DND-41 (cell line): ENCODE measurements at places on chromosomes 6 and 20.

- no peak for DNase-seq
Measured at GRCh38 chr20:9103955-9104354, 35.1 kb downstream of the PLCB4 start.

- DNase-seq = no peak
Measured at GRCh38 chr20:36206068-36206467, 30.2 kb upstream of the AAR2 start.

- DNase-seq = no peak
Measured at GRCh38 chr6:84908304-84908904, 144.0 kb upstream of the TBX18 start.

DNA sequence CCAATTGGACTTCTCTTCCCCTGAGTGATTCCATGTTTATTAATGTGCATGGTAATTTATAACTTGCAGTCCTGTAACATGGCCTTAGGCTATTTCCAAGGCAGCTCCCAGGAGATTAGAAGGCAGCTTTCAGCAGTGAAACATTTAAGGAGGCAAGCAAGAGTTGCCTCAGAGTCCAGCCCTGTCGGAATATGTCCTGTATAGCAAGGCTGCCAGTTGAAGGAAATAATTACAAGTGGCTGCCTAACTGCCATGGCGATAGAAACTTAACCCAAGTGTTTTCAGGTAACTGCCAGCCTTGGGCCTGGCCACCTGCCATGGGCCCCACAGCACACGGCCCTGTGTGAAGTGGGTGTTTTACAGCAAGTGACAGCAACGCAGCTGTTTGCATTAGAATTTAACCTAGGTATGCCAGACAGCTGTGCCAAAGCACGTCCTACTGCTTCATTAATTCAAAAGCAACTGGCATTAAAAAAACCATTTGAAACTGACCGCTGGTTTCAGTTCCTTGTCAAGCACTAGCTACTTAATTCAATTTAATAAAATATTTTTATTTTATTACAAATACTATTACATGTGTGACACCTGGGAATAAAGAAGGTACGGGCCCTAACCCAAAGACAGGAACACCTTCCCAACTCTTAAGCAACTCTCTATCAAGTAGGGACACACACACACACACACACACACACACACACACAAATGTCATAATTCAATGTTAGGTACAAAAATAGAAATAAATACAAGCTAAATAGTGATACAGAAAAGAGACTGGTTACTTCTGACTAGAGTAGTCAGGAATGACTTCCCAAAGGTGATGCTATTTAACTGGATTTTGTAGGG is 151.8 kb upstream of the HEY2 start:
- DNase-seq = no peak

GRCh38 chr6:16415677-16416076 is 177.3 kb downstream of the GMPR start:
- DNase-seq = no peak

DNA sequence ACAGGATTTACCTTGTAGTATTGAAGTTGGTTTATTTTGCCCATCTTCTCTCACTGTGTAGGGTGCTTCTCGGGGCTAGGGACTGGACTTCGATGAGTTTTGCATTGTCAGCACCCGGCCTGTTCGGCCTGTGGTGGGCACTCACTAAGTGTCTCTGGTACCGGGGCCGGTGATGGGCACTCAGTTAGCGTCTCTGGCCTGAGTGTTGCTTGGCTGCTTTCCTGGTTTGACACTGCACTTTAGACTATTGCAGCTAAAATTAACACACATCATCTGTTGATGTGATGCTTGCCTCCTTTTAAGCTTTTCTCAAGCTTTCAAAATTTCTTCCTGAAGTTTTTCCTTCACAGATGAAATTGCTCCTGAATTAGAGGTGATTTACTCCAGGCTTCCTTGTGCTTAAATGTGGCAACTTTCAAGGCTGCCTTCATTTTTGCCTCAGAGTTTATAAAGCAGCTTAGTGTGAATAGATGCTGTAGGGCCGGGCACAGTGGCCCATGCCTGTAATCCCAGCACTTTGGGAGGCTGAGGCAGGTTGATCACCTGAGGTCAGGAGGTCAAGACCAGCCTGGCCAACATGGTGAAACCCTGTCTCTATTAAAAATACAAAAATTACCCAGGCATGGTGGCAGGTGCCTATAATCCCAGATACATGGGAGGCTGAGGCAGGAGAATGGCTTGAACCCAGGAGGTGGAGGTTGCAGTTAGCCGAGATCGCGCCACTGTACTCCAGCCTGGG is 41.7 kb upstream of the TULP4 start:
- no peak for DNase-seq

DNA sequence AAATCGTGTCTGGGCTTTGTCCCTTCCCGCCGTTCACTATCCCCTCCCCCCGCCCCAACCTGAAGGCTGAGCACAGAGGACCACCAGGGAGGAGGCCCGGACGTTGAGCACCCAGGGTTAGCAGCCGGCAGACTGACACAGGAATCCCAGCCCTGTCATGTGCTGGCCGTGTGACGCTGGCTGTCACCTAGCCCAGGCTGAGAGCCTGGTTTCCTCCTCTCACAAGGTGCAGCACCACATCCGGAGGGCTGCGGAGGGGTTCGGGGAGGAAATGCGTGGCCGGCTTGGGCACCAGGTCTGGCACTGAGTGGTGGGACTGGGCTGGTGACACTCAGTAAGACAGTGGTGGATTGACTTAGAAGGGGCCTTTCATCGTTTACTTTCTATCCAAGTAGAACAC is 4.6 kb upstream of the LSM14B start:
- peak; percentile 85 for DNase-seq

DNA sequence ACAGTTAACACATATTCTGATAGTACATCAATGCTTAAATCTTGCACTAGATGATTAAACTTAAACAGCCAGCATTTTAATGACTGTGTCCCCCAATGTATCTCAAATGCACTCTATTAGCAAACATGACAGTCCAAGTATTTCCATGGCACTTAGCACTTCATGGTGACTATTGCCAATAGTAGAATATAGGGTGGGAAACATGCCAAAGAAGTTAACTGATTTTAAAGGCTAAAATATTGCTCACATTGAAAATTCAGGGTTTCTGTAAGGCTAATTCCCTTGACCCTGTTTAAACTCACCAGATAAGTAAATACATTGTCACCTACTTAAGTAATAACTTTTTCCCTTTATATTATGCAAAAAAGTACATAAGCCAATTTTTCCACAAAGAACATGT is 266.9 kb downstream of the TBC1D32 start:
- no peak for DNase-seq

- DNase-seq = no peak
Measured at GRCh38 chr20:35307666-35308653, 15.7 kb upstream of the FAM83C start.

- no peak for DNase-seq
Measured at GRCh38 chr6:109079981-109080380, 14.7 kb downstream of the SESN1 start.

GRCh38 chr6:131572686-131573415 is at the start of gene ARG1:
Gene ARG1, plus strand, starts transcription at chr6:131573226. Its CDS starts 57 bp downstream, at chr6:131573283.
- no peak for DNase-seq

- DNase-seq = no peak
Measured at GRCh38 chr6:95286874-95287273, 290.5 kb upstream of the MANEA start.

DNA sequence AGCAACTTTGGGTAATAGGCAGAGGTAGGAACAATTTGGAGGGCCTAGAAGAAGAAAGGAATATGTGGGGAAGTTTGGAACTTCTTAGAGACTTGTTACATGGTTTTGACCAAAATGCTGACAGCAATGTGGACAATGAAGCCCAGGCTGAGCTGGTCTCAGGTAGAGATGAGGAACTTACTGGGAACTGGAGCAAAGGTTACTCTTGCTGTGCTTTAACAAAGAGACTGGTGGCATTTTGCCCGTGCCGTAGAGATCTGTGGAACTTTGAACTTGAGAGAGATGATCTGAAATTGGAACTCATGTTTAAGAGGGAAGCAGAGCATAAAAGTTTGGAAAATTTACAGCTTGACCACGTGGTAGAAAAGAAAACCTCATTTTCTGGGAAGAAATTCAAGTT is 28.3 kb upstream of the TMEM200A start:
- DNase-seq = no peak

- no peak for DNase-seq
Measured at GRCh38 chr6:156513504-156513903, 263.7 kb upstream of the ARID1B start.

DNA sequence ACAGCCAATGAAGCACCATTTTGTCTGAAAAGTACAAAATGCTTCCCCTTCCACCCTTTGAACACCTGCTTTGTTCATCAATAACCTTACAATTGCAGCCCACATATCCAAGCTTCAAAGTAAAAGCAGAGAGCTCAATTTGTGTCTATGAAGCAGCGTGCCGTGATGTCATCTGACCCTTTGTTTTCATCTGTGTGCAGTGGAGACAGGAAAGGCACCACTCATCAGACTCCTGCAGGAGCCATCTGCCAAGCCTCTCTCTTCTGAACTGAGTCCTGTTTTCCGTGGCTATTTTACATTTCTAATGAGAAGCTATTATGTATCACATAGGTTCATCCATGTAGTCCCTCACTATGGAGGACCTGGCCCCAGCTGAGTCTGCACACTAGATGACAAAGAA is 7.5 kb upstream of the LY86 start:
- DNase-seq = no peak

DNA sequence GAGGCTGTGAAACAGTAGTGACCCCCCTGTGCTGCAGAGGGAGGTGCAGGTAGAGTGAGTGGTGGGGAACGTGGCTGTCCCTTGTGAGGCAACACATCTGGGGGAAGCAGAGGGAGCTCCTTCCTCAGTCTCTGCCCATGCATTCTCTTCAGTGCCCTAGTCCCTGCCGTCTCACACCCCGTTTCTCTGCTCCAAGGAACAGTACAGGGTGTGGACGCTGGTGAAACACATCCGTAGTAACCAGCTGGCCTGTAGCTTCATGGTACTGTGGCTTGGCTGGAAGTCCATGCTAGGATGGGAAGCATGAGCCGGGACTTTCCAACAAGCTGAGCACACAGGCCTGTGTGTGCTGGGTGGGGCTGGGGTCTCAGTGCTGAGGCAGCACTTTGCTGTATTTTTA is 25.4 kb upstream of the CST3 start:
- no peak for DNase-seq

DNA sequence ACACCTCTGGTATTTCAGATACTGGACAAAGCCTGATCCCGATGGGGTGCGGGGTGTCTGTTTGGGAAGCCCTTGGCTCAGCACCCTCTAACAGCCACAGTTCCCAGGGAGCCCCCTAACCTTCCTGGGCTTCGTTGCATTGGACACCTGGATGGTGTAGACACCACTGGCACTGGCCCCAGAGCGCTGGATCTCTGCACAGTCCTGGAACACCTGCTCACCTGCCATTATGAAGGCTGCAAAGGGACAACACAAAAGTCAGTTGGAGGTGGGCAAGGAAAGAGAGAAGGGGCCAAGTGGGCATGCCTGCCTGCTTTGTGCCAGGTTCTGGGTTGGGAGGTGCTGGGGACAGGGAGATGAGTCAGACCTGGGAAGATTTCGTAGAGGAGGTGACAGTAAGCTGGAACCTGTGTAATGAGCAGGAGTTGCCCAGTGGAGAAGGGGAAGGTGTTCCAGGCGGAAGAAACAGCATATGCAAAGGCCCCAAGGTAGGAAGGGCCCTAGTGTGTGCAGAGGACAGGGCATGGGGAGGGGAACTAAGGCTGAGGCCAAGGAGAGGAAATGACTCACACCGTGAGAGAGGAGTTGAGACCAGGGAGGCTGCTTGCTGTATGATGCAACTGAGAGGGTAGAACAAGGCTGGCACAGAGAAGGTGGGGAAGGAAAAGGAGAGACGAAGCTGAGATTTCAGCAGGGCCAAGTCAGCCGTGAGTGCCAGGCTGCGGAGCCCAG is 34.9 kb downstream of the ANGPT4 start:
- peak; percentile 10 for DNase-seq

DNA sequence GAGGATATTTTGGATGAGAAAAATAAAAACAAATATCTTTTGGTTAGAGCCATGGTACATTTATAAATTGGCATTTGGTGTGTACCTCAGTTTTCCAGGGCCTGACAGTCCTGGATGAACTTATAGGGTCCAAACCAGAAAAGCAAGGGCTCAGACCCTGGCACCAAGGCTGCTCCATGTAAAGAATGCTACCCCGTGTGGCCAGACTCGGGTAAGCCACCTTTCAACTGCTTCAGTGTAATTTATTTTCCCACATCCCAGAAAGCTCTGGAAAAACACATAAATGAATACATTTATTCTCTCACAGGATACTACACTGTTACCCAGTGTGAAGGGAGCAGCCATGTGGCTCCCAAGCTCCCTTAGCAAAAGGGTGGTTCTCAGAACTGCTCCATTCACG is 13.8 kb downstream of the MRPL14 start:
- DNase-seq = no peak

DNA sequence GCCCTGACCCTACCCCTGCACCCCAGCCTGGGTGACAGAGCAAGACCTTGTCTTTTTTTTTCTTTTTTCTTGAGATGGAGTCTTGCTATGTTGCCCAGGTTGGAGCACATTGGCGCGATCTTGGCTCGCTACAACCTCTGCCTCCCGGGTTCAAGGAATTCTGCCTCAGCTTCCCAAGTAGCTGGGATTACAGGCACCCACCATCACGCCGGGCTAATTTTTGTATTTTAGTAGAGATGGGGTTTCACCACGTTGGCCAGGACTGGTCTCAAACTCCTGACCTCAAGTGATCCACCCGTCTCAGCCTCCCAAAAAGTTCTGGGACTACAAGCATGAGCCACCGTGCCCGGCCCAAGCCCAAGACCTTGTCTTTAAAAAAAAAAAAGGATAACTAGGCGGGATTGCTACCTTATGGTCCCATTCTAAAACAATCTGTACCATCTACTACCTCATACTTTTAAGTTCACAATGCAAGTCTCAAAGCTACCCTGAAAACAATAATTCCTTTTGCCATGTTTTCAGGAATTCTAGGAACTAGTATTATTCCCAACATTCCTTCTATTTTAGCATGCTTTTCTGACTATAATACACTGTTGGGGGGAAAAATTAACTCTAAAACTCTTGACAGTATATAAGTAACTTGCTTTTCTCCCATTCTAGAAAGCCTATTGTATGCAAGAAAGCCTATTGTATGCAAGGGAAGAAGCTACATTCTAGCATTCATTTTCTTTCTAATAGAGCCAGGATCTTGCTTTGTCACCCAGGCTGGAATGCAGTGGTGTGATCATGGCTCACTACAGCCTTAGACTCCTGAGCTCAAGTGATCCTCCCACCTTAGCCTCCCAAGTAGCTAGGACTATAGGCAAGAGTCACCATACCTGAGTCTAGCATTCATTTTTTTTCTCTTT is 6.6 kb downstream of the TUBB start:
- DNase-seq = no peak

- no peak for DNase-seq
Measured at GRCh38 chr20:50272030-50272723, 81.5 kb downstream of the CEBPB start.

- no peak for DNase-seq
Measured at GRCh38 chr20:57808264-57809070, 98.7 kb upstream of the PMEPA1 start.

DNA sequence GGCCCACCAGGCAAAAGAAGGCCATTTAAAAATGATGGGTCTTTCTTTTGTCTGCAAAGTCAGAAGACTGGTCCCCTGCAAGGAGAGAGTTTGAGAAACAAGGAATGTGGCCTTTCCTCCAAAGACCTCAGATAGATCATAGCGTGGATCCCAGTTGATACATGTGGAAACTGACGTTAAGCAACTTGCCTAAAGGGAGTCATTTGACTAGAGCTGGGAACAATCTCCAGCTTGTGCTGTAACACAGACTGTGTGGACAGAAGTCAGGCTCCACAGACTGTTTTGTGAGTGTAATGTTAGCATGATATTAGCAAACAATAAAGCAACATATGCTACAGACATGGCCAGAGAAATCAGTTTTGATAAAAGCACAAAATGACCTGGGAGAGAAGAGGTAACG is 140.4 kb upstream of the CITED2 start:
- no peak for DNase-seq
